ENCODE measurements at places on chromosomes 11 and 22.

GRCh38 chr22:50314455-50315288 lies 7.2 kb upstream of the PLXNB2 start:
- H3K4me1 ChIP-seq = peaks cover 8% of the 10 kb centered on the region
- no peaks in the 10 kb centered on the region for H3K27me3 ChIP-seq
- no peaks in the 10 kb centered on the region for H3K36me3 ChIP-seq

DNA sequence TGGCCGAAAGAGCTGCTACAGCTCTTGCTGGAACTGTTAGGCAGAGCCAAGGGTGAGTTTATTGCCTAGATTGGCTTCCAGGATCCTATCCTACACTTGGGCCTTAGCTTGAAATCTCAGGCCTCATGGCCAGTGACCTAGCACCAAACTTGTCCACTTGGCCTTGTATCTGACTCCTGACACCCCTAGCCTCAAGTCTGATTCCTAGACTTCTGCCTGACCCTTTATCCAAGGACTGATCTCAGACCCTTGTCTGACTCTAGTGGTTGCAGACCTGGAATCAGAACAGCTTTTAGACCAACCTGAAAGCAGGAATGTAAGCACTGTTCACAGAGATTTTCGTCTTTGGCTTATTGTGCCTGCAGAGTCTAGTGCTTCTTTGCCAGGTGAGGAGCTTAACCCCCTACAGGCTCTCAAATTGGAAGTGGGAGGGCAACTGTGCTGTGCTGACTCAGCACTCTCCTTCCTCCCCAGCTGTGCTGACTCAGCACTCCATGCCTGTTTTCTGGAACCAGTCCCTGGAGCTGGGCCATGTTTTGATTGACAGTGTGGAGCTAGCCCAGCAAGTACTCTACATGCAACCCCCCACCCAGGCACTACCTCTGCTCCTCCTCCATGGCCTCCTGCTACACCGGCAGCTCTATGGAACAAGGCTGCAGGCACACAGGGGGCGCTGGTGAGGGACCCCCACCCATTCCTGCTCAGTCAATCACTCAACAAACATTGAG lies 35.1 kb downstream of the RRP8 start:
- H3K27ac ChIP-seq = no peak overlapping the region
- peaks cover 10% of the 10 kb centered on the region for H3K36me3 ChIP-seq
- peak; percentile 52 for DNase-seq
- H3K4me3 ChIP-seq = no peak overlapping the region

GRCh38 chr11:112156153-112156955 lies 7.5 kb downstream of the IL18 start:
- no peak overlapping the region for H3K4me3 ChIP-seq
- DNase-seq = no peak
- peaks cover 13% of the 10 kb centered on the region for H3K27me3 ChIP-seq
- H3K4me1 ChIP-seq = peaks cover 4% of the 10 kb centered on the region

GRCh38 chr22:27726331-27726685 lies 75.2 kb downstream of the MN1 start:
- no peak overlapping the region for H3K27ac ChIP-seq
- DNase-seq = no peak
- no peaks in the 10 kb centered on the region for H3K27me3 ChIP-seq
- no peaks in the 10 kb centered on the region for H3K4me1 ChIP-seq

- no peaks in the 10 kb centered on the region for H3K4me1 ChIP-seq
- no peak overlapping the region for H3K4me3 ChIP-seq
- no peak overlapping the region for H3K27ac ChIP-seq
- H3K27me3 ChIP-seq = peaks cover 17% of the 10 kb centered on the region
Observed at GRCh38 chr11:131246156-131246555, 124.3 kb upstream of the NTM start.

Measured in activated CD4-positive, alpha-beta T cell treated with anti-CD3 and anti-CD28 coated beads, Interleukin-2, amount 10 ng/mL, durations not matched to agents 24 days and 14 days (primary cell).